ENCODE measurements at places on chromosomes 2 and 18.

DNA sequence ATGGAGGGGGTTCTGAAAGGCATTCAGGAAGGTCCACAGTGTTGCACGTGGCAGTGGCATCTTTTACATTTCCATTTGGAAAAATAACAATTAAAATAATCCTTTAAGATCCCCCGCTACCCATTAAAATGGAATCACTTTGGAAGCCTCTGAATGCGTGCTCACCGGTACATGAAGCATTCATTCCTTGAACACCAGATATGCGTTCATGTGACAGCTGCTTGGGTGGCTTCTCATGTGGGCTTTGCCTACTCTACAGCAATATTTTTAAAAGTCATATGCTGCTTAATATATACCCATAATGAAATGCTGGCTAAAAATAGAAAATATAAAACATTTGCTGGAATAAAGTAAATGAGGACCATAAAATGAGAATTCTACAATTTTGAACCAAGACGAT is 14.4 kb upstream of the HAAO start:
- DNase-seq: no peak

- DNase-seq: no peak
These were observed 9.4 kb downstream of the ITGAV start for GRCh38 chr2:186599186-186599778.

DNA sequence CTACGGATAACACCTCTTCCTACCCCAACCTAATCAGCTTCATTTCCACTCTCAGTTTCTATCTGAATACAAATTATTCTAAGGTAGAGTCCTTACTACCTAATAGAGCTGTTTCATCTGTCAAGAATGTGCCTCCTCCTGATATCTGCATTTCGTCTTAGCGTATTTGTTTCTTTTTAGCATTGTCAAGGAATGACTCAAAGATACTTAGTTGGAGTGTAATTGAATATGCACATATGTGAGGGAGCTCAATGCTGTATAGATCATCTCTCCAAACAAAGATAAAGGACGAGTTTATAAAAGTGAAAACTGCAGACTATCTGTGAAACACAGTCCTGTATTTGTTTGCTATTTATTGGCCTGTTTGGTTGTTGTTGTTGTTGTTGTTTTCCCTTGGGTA is 2059.4 kb upstream of the CELF4 start:
- DNase-seq: no peak

GRCh38 chr2:113316085-113316484 is 37.4 kb upstream of the PAX8 start:
- DNase-seq: no peak

GRCh38 chr2:1886405-1886992 is 142.2 kb upstream of the PXDN start:
- no peak for DNase-seq

DNA sequence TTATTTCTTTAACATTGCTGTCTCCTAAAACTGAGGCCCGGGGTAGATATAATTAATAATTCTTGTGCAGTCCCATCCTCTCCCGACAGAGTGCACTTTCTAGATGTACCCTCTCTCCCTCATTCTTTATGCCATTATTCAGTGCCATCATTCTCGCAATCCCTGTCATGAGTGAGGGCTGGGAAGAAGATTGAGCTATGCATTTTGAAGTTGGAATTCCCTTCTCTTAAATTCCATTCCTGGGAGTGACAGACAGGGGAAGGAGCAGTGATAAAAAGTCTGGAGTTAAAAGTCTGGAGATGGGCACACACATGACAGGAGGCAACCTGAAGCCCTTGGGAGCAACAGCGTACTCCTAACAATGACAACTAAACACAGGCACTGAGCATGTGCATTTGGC is 2.6 kb upstream of the KCNE4 start:
- DNase-seq: no peak

GRCh38 chr18:33440060-33441043 is at the start of gene CCDC178:
Gene CCDC178 (minus strand): TSS chr18:33440721. CDS start chr18:33412088, 28,633 bp downstream.
- no peak for DNase-seq

DNA sequence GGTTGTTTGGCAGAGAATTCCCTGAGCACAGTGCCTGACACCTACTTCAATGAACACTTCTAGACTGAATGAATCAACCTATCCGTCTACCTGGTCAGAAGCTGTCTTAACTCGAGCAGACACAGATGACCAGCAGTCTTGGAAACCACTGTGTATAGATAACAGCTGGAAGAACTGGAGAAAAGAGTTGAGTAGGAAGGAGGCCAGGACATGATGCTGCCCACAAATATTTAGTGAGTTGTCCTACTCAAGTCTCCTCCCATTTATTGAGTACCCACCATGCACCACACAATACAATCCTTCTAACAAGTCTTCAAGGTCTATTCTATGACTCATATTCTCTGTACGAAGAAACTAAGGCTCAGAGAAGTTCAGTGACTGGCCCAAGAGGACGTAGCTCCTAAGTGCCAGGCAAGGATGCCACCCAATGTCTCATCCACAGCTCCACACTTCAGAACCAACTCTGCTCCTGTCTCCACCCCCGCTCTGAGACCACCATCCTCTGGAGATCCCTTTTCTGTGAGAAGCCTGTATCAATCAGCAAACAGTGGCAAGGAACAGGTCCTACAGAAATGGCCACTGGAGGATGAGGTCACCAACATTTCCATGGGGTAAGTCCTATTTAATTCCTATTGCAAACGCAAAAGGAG is 62.2 kb downstream of the GALNT14 start:
- DNase-seq: no peak

GRCh38 chr2:47002480-47003381 is 87.1 kb upstream of the MCFD2 start:
- peak; percentile 5 for DNase-seq

DNA sequence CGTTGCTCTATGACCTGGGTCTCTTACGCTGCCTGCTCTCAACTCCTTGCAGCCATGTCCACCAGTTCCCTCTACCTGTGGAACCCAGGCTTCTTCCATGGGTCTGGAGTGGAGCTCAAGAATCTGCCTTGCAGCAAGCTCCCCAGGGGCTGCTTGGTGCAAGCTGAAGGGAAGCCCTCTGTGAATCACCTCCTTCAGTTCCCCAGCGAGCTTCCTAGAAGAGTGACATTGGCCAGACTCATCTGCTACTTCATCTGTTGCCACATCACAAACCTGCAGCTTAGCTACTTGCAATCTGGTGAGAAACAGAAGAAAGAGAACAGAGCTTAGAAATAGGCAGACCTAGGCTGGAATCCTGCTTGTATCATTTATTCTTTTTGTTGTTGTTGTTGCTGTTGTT is 9.8 kb upstream of the EFR3B start:
- DNase-seq: no peak

- no peak for DNase-seq
These were observed 236.3 kb downstream of the AGPS start for GRCh38 chr2:177628831-177629230.

- no peak for DNase-seq
These were observed 65.0 kb downstream of the UXS1 start for GRCh38 chr2:106129150-106129549.

Data from NCI-H1417 treated with DMSO at 0.1 percent for 48 hours (cell line).